ENCODE measurements at places on chromosomes 13 and 19. TPM values are rescaled to one million over a fixed set of nuclear protein-coding genes. Genes with fewer than 3 reads are reported as not detected.

The CEACAM19 gene
- 5.3 TPM for total RNA-seq

The OR7A5 gene
- not detected for total RNA-seq

The KLK3 gene
- total RNA-seq: not detected

The POMP gene
- 34.1 TPM for total RNA-seq

The ZNF571 gene
- 17.5 TPM for total RNA-seq

The F2RL3 gene
- not detected for total RNA-seq

The JSRP1 gene
- not detected for total RNA-seq

The NLRP11 gene
- total RNA-seq: not detected

The SLITRK1 gene
- total RNA-seq: 34.1 TPM

The SPTBN4 gene
- 42.6 TPM for total RNA-seq

The CACNA1A gene
- 83.9 TPM for total RNA-seq

The NKG7 gene
- 0.63 TPM for total RNA-seq

The CEACAM20 gene
- not detected for total RNA-seq

The SNRPD2 gene
- 84.5 TPM for total RNA-seq

The CALR gene
- 211 TPM for total RNA-seq

The TNFSF13B gene
- total RNA-seq: 2.5 TPM

The PSG6 gene
- not detected for total RNA-seq

The ZNF709 gene
- 32.6 TPM for total RNA-seq

The ZFP82 gene
- 49.5 TPM for total RNA-seq

The IL11 gene
- not detected for total RNA-seq

The OXGR1 gene
- 0.31 TPM for total RNA-seq

The CGB3 gene
- not detected for total RNA-seq

All from parietal lobe (tissue), 2 donors.